Foreskin keratinocyte (primary cell): ENCODE measurements at places on chromosomes 1 and 21. TPM values are rescaled to one million over a fixed set of nuclear protein-coding genes. Genes with fewer than 3 reads are reported as not detected.

The F3 gene
- total RNA-seq, result 472 and 766 TPM in 2 replicates

The CA6 gene
- total RNA-seq, result not detected in 2 replicates

The EPS15 gene
- total RNA-seq, result 36.2 and 39.2 TPM in 2 replicates

The ACOT11 gene
- 2.7 and 3.0 TPM in 2 replicates for total RNA-seq

The SPAG17 gene
- 0.10 and 0.39 TPM in 2 replicates for total RNA-seq

The ORC1 gene
- total RNA-seq, result 17.7 and 20.6 TPM in 2 replicates

The IL20 gene
- 0.41 and 0.74 TPM in 2 replicates for total RNA-seq

The MAST2 gene
- 17.5 and 21.7 TPM in 2 replicates for total RNA-seq

The KPRP gene
- 0.46 and 0.78 TPM in 2 replicates for total RNA-seq

The FMO1 gene
- total RNA-seq, result not detected in 2 replicates

- DNase-seq, result no peak
These were observed 52.7 kb downstream of the LPAR3 start for GRCh38 chr1:84840346-84840745.

DNA sequence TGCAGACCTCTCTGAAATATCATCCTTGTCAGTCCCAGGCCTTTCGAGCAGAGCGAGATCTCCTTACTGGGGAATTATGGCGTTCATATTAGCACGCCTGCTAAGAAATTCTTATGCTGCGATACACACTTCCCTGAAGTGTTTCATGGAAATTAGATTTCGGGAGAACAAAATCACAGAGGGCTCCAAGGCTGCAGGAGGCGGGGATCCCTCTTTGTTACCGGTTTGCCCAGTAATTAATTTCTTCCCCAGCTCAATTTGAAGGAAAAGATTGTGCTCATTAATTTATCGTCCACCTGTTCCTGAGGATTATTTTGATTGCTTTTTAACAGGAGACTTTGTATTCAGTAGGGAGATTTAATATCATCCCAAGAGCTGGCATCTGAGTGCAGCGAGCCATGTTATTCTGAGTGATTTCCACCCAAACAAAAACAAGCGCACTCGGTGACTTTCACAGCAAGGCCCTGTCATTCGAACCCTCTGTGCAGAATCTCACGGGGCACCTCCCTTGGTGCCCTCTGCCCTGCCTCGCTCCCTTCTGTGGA, 202.3 kb upstream of the GALNT2 start:
- DNase-seq, result no peak

- DNase-seq, result no peak
These were observed 948 bp downstream of the SEMA4A start for GRCh38 chr1:156154317-156154749.

DNA sequence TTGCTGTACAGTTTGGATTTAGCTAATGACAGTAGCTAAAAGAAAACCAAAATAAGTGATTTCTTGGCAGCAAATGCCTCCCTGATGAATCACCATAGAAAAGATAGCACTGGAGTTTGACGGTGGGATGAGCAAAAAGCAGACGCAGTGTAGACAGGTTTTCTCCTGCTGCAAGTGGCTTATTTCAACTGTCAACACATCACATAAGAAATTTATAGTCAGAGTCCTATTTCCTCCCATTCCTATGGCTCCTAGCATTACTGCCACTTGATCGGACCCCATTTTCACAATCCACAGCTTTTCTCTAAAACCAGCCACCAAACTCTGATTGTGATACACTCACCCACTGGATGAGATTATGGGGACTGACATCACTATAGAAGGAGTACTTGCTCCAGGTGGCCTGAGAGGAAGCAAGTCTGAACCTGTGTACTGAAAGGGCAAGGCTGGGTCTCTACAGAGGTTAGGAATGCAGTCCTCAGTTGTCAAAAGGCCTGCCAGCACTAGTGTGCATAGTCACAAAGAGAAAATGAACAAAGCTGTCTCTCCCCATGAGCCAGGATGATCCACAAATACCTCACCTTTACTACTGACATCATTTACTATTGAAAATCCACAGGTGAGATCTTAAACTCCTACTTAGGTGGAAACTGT, 359.8 kb downstream of the LTN1 start:
- DNase-seq, result peak; percentile 100

DNA sequence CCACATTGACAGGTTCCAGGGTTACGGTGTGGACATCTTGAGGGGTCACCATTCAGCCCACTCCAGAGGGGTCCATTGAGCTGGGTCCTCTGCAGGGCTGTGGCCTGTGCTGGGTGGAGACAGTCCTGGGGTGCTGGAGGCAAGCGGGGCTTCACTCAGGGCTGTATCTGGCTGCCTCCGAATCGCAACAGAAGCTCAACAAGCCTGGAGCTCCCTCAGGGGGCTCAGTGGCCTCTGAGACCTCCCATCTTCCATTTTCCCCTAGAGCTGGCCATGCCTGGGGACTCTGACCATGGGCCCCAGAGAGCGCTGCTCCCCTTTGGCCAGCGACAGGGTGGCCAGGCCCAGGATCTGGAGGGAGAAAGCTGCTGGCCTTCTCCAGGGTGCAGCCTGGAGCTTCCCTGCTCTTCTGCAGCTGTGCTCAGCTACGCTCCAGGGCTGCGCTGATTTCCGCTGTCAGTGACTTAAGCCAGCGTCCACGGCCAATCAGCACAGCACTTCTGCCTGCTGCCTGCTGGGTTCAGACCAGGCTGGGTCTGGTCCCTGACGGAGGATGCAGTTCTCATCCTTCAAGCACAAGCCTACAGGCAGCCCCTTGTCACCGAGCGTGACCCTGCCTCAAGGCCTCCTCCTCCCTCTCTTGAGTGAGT, 45.0 kb upstream of the ADARB1 start:
- no peak for DNase-seq

DNA sequence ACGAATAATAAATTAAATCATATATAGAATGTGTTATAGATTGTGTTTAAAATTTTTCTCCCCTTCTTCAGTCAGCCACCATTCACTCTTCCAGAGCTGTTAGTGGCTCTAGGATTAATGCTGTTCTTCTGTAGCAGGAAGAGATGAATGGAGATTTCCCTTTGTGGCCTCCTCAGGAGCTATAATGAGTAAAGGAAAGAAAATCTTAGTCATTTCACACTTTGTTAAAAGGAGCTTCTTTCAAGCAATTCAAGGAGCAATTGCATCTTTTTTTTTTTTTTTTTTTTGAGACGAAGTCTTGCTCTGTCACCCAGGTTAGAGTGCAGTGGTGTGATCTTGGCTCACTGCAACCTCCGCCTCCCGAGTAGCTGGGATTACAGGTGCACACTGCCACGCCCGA, 23.7 kb upstream of the TMCO2 start:
- DNase-seq, result no peak

GRCh38 chr1:225876900-225877510, 5.2 kb downstream of the TMEM63A start:
- no peak for DNase-seq

GRCh38 chr1:201215531-201216357, 25.1 kb downstream of the IGFN1 start:
- DNase-seq, result no peak

- no peak for DNase-seq
These were observed 648.2 kb downstream of the SMYD3 start for GRCh38 chr1:245858722-245859492.

GRCh38 chr1:234135501-234135900, 231.0 kb downstream of the SLC35F3 start:
- DNase-seq, result no peak

GRCh38 chr1:236862615-236863211, 67.6 kb downstream of the MTR start:
- DNase-seq, result no peak

DNA sequence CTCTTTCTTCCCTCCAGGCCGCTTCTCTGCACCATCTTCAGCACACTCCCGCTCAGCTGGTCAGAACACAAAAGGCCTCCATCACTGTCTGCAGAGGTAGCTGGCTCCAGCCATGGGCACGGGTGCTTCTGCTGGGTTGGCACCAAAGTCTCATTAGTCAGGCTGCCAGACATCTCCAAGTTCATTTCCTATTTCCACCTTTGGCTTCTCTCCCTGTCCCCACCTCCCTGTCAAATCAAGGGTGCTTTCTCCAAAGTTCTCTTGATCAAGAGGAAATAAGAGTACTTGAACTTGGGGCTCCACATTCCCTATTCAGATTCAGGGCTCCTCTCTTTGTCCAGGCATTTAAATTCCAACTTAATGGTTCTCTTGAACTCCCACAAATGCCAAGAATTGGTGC, 33.9 kb upstream of the GRIK3 start:
- no peak for DNase-seq

DNA sequence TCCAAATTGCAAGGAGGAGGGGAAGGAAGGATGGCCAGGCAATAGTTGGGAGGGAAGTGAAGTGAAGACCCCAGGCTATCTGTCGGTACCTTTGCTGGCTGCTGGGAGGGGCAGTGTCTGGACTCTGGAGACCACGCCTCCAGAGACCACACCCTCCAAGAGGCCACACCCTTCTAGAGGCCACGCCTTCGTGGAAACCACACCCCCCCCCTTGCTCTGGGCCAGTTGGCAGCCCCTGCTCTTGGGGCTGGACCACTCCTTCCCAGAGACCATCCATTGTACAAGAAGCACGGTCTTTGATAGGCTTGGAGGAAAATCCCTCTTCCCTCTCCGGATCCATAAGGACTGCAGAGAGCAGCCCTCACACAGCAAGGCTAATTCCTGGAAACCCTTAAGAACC, 73.1 kb downstream of the RYR2 start:
- DNase-seq, result no peak

DNA sequence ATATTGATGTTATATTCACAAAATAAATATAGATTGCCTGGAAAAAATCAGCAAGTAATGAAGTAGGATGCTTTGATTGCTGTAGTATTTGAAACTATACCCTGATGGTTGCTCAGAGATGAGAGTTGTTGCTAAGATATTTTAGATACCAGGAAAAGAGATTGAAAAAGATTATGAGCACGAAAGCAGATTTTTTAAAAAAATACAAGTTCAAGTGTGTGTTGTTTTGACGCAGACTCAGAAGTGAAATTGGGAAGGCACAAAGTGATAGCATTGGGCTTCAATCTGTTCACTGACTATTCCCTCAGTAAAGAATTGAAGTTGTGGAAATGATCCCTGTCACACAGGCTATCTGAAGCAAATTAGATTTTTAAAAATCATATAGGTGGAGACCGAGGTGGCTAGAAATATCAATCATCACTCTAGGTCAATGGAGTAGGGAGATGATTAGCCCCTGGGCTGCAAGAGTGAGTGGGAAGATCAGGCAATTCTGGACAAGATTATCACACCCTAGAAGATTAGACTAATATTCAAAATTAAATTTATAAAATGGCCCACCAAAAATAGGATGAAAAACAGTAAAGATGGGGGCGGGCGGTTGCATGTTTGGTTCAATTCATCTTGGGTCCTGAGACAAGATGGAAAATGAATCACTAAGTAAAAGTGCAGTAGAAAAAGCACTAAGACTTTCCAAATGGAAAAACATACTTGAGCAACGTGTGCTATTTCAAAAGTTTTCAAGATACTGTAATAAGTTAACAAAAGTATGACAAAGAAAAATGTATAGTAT, 41.5 kb upstream of the LRRC8D start:
- DNase-seq, result no peak

DNA sequence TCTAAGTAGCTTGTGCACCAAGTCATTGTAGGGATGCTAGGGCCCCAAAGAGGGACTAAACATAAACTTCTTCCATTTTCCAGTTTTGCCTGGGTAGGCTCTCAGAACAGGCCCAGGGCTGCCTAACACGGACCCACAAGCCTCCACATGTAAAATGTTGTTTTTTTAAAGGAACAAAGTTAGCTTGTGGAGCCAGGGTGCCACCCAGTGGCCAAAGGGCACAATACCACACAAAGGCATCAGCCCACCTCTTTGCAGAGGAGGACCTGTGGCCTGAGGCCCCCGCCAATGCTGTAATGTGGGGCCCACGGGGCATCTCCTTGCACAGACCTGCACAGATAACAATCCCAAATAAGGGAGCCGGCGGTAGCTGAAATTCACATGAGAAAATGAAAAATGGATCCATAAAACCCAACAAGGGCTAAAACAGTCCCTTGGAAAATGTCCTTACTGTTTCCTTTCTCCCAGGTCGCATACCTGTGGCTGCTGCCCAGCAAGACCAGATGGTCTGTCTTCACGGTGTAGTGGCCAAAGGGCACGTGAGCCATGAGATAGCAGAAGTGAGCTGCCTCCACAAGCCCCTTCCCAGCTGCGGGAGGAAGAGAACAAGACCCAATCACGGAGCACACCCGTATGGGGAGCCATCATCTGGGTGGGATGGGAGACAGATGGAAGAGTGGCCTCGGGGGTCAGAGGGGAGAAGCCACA, 23.8 kb downstream of the SEC16B start:
- peak; percentile 65 for DNase-seq

- peak; percentile 44 for DNase-seq
These were observed 6.1 kb downstream of the C1orf21 start for GRCh38 chr1:184392779-184393522.

GRCh38 chr1:201016943-201017827, 6.3 kb downstream of the KIF21B start:
- no peak for DNase-seq

DNA sequence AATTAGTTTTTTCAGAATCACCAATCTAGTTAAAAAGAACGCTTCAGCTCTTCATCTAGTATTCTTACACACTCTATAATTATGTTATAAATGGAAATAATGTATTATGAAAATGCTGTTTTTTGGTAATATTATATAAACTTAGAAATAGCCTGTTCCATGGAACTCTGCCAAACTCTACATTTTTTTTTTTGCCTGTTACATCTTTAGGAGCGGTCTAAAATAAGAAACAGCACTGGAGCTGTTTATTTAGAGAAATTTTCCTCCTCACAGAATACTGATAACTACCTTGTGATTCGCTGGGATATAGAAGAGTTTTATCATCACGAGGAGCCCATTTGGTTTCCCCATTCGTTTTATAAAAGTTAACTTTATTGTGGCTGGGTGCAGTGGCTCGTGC, 58.5 kb downstream of the PKN2 start:
- no peak for DNase-seq

- no peak for DNase-seq
These were observed 13.7 kb downstream of the PTPRU start for GRCh38 chr1:29249951-29250581.

- DNase-seq, result no peak
These were observed 12.2 kb downstream of the KCNJ15 start for GRCh38 chr21:38268864-38269575.

DNA sequence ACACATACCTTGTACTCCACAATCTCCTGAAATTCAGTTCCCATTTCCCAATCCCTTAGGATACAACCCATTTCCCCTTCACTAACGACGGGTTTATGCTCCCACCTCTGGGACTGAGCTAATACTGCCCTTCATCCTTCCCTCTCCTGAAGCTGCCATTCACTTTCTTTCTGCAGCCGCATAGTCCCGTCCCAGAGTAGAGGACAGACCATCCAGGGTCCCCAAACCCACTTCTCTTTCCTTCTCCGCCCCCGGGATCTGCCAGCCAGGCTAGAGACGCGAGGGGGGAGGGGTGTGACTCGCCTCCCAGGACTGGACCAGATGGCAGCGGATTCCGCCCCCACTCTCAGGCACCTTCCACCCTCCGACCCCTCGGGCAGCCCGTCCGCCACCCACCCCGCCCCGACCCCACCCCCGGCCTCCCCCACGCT, 679 bp downstream of the ABL2 start:
- peak; percentile 17 for DNase-seq

DNA sequence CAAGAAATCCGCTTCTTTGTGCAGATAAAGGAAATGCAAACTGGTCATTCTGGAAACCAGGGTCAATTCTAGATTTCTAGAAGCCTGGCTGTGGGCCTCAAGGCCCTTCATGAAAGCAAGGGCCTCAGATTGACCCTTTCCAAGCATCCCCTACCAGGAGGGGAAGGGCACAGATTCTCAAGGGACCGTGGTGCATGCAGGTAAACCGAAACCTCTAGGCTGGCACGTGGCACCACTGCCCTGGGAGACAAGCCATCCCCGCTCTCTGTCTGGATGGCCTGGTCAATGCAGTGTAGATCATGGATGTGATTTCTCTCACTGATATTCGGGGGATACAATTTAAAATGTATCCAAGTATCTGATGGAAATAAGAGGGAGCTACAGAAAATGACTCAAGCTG, 69.4 kb downstream of the TOMM20 start:
- DNase-seq, result no peak

- DNase-seq, result no peak
These were observed 11.8 kb downstream of the LMX1A start for GRCh38 chr1:165344736-165345135.
